AG09309 (cell line): ENCODE measurements at places on chromosomes 7 and 10.

DNA sequence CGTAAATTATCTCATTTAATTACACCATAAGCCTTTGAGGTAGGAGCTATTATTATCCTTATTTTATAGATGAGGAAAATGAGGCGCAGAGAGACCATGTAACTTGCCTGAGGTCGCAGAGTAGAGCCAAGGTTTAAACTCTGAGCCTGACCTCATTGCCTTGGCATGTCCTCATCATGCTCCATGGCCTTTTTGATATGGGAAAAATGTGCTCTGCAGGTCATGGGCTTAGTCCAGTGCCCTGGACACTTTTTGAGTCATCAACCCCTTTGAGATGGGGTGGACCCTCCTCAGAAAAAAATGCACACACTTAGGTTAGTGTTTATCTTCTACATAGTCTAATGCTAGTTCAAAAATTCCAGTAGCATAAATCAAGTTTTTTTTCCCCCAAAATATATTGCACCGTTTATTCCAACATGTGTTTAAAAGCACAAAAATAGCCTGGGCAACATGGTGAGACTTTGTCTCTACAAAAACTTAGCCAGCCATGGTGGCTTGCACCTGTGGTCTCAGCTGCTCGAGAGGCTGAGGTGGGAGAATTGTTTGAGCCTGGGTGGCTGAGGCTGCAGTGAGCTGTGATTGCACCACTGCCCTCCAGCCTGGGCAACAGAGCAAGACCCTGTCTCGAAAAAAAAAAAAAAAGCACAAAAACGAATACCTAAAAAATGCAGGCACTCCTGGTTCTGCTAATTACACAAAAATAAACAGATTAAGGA is 28.6 kb upstream of the TMEM178B start:
- DNase-seq, result no peak

DNA sequence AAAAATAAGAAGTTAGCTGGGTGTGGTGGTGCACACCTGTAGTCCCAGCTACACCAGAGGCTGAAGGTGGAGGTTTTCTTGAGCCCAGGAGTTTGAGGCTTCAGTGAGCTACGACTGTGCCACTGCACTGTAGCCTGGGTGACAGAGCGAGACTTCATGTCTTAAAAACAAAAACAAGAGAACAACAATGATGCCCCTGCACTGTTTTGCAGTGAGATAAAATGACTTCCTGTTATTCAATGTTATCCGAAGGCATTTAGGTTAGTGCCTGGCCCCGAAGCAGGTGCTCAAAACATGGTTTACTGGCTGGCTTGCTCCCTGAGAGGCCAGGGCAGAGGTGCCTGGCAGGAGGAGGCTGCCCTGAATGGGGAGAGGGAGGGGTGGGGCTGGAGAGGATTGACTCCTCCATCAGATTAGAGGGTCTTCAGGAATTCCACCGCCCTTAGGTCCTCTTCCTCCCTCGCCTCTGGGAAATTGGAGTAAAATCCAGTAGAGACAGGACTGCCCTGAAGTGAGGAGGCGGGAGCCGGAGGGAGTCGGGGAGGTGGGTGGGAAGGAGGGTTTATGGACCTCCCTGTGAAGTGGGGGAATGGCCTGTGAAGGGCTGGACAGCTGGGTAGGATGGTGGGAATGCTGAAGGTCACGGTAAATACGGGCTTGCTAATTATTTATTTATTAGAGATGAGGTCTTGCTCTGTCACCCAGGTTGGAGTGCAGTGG is 6.8 kb upstream of the CLDN4 start:
- DNase-seq, result no peak

- DNase-seq, result no peak
Observed at GRCh38 chr7:110090110-110090820, 1000.7 kb upstream of the LRRN3 start.

GRCh38 chr7:4200546-4201094 is 481.5 kb upstream of the FOXK1 start:
- no peak for DNase-seq

- DNase-seq, result no peak
Observed at GRCh38 chr7:46853451-46853850, 728.5 kb downstream of the TNS3 start.

- DNase-seq, result no peak
Observed at GRCh38 chr7:4638781-4639575, 43.1 kb upstream of the FOXK1 start.

GRCh38 chr10:116840389-116841075 is 8.8 kb upstream of the ENO4 start:
- DNase-seq, result no peak

DNA sequence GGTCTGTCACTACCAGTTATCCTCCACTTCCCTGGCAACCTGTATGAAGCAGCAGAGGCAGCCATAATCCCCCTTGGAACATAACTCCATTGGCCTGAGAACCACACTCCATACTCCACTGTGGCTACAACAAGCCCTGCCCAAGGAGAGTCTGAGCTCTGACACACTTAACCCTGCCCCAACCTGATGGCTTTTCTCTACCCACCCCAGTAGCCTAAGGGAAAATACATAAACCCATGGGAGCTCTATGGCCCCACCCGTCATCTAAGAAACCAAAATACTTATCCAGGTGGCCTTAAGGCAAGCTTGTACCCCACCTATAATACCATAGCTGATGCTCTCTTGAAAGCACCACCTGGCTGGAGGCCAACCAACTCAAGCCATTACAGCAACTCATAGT is 324.8 kb upstream of the GLI3 start:
- DNase-seq, result no peak

GRCh38 chr10:517241-517830 is 172.1 kb downstream of the DIP2C start:
- no peak for DNase-seq
